Neuronal stem cell (in vitro differentiated cells): ENCODE measurements at places on chromosomes 2 and 18.
A peak's percentile ranks its signal among the peaks of the same experiment; 100 is the strongest.

GRCh38 chr18:46362533-46362932 lies 258.3 kb downstream of the HAUS1 start:
- DNase-seq, result no peak

- no peak for DNase-seq
Observed at GRCh38 chr2:29802986-29803385, 118.4 kb downstream of the ALK start.

GRCh38 chr18:77702686-77703085 lies 453.0 kb downstream of the GALR1 start:
- peak; percentile 31 for DNase-seq

- DNase-seq, result no peak
Observed at GRCh38 chr2:24456599-24457556, 34.2 kb upstream of the NCOA1 start.

DNA sequence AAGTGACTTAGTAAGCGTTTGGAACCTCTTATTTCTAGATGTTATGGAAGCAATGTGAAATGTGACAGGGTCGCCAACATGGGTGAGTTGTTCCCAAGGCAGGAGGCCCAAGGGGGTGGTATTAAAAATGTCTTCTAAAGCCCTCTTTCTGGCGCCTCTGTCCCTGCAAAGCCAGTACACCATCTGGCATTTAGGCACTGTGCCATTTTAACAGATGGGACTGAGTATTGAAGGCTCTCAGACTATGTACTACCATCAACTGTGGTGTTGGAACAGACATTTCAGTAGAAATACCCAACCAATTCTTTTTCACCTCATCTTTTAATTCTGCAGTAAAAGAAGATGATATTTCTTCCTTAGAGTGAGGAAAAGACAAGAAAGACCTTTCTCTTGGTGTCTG lies 384.5 kb upstream of the MMADHC start:
- no peak for DNase-seq

DNA sequence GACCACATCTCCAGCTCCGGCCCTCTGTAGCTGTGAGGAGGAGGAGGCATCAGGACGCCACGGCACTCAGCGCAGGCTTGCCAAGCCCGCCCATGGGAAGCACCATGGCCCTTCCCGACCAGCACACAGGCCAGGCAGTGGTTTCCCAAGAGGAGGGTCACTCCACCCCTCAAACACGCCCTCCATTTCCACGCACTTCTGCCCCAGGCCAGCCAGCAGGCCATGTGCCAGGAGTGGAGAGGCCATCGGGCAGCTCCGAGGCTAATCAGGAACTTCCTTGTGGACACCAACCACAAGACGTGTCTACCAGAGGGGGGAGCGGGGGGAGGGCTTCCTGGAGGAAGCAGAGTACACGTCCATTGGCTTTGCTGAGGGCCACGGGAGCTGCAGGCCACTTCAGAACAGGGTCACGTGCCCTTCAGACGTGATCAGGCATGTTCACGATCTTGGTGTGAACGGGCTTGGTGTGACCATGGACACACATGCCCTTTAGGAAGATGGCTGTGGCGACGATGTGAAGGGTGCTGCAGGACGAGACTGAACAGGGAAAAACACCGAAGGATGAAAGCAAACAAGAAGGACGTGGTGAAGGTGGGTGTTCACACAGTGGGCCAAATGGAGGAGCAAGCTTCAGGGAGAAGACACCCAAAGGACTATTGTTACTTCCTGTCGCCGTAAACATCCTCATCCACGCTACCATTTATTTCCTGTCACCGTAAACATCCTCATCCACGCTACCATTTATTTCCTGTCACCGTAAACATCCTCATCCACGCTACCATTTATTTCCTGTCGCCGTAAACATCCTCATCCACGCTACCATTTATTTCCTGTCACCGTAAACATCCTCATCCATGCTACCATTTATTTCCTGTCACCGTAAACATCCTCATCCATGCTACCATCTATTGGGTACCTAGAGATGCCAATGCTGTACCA lies 6.5 kb upstream of the MTERF4 start:
- no peak for DNase-seq

DNA sequence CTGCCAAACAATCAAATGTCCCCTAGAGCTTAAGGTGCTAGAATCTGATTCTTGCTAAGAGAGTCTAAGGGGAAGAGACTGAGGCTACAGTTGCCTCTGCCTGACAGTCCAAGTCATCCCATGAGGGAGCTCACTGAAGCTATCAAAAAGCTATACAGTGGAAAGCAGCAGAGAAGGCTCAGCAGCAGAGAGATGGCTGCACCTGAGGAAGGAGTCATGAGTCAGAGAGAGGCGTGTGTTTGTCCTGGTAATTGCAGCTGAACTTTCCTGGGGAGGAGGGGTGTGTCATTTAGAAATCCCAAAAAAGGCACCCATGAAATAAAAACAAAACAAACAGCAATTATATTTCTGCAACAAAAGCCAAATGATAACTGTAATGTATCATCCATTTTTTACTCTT lies 305.2 kb upstream of the UBE2E3 start:
- DNase-seq, result no peak

DNA sequence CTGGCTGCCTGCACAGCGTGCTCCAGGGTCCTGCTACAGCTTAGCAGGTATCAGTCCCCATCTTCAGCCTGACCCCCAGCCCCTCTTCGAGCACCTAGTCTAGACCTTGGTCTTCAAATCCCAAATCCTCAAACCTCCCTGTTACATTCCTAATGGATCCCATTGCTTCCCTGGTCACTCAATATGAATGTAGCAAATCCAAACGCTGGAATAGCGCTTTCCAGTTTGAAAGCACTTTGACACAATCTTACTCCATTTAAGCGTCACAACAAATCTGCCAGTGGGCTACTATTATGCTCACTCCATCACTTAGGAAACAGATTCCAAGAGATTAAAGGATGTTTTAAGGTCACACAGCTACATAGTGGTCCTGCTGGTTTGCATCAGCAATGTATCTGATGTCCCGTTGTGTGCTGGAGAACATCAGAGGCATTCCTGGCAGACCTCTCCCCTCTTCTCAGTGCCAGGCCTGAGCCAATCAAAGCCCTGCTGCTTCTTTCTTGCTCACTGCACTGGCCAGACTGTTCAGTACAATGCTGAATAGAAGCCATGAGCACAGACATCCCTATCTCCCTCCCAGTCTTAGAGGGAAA lies 11.1 kb upstream of the INO80C start:
- DNase-seq, result no peak

DNA sequence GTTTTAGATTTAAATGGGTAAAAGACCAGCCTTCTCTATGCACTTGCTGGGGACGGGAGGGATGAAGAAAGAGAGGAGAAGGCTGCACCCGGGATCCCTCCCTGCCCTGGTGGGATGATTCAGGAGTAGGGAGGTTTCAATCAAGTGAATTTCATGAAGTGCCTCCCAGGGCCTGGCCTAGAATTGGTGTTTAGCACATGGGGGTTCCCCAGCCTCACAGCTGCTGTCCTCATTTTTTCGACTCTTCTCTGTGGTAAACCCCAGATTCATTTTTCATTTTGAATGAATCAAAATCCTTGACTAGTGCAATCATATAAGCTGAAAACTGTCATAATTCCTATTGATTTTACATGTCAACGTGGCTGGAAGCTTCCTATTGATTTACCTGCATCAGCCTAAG lies 81.1 kb downstream of the LPIN1 start:
- no peak for DNase-seq

GRCh38 chr2:131050896-131051295 lies 42.4 kb downstream of the FAM168B start:
- no peak for DNase-seq

DNA sequence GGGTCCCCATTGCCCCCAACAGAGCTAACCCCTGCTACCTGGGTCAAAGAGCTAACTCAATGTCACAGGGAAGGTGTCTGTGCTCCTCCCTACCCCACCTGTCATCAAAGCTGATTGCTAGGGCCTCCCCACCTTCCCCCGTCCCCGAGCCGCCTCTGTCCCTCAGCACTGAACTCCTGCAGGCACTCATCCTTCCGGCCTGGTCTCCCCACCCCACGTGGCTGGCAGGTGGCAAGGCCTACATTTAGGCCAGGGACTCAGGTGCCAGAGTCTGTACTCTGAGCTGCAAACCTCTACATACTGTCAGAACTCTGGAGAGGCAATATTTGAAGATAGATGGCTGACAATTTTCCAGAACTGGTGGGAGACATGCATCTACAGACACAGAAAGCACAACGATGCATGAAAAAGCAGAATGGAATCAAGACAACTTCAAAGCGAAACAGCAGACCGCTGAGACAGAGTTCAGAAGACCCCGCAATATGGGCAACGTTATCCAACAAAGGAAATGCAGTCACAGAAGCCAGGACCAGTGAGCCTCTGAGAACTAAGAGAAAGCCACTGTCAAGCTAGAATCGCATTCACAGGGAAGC lies 195.8 kb downstream of the HDAC4 start:
- DNase-seq, result no peak

DNA sequence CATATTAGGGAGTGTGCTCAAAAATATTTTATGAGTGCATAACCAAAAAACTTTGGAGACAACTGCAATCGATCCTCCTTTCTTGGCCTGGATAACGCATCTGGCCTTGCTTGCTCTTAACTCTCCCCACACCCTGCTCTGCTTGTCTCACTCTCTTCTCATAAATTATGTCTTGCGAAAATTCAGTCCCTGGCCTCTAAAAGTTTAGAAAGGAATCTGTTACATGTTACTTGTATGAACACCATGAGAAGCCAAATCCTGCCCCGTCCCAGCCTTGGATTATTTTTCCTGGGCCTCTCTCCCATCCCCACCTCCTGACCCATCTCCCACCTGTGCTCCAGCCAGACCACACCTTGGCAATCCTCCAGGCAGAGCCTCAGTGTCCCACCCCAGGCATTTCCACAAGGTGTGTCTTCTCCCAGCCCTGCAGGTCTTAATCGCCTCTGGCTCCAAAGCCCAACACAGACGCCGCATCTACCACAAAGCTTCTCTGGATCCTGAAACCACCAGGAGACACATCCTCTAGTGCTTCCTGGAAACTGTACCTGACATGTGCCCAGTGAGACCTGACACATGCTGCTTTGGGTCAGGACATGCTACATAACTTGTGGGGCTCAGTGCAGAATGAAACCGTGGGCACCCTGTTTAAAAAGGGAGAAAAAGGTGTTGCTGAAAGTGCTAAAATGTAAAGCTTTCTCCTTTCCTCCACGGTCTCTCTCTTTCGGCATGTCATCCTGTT lies 99.6 kb upstream of the ST3GAL5 start:
- no peak for DNase-seq

DNA sequence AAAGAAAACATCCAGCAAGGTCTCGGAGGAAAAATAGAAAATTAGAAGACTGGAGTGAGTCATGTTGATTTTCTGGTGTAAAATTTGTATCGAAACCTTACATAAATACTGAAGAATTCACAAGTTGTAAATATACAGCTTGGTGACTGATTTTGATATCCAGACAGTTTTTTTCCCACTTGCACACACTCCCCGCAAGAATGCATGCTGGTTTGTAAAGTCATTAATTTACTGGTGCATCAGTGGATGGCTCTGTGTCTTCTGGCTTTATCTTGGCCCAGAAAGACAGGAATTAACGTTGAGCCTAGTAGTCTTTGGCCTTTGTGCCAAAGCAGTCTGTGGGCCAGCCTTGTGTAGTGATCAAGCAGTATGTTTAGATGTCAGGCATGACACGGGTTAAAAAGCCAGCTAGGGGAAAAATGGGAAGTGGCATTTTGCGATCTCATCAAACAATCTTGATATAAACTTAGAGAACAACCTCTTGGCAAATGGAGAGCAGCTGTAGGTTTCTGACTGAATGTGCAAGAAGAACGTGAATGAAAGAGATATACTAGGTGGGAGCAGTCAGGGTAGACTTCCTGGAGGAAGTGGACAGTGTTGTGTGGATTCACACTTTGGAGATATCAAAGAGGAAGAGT lies 22.7 kb upstream of the CASP8 start:
- DNase-seq, result no peak

DNA sequence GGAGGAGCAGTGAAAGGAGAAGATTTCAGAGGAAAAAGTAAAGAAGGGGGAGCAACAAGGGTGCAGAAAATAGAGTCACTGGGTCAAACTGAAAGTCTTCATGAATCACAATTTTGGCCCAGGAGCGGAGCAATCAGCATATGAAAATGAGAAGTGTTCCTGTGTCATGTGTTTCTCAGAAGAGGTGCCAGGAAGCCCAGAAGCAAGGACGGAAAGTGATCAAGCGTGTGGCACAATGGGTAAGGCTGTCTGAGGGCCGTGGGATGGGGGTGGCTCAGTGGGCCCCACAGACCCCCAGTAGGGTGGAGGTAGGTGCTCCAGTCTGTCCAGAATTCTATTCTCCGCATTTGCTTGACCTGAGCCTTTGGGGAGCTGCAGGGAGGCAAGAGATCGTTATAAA lies 44.2 kb downstream of the SP140 start:
- DNase-seq, result no peak

GRCh38 chr2:46161315-46161714 lies 135.9 kb upstream of the EPAS1 start:
- DNase-seq, result no peak

DNA sequence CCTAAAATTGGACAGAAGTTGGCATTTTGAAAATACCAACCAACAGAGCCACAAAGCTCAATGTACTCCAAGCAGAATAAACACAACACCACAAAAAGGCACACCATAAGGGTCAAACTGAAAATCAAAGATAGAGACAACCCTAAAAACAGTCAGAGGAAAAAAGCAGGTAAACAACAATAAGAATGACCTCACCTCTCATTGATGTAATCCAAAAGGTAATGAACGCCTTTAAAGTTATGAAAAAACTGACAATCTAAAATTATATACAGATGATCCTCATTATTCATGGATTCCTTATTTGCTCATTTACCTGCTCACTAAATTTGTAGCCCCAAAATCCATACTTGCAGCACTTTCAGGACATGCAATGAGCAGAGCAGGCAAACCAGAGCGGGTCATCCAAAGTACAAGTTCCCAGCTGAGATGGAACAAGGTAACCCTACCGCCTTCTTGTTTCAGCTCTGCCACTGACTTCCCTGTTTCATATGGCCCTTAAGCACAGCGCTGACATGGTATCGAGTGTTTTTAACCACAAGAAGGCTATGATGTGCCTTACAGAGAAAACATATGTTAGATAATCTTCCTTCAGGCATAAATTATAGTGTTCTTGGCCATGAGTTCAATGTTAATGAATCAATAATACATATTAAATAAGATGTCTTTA lies 17.0 kb downstream of the RTN4 start:
- no peak for DNase-seq

GRCh38 chr2:100733391-100734187 lies 86.3 kb upstream of the NPAS2 start:
- peak; percentile 35 for DNase-seq

GRCh38 chr18:79735071-79735980 lies 55.7 kb downstream of the CTDP1 start:
- no peak for DNase-seq

DNA sequence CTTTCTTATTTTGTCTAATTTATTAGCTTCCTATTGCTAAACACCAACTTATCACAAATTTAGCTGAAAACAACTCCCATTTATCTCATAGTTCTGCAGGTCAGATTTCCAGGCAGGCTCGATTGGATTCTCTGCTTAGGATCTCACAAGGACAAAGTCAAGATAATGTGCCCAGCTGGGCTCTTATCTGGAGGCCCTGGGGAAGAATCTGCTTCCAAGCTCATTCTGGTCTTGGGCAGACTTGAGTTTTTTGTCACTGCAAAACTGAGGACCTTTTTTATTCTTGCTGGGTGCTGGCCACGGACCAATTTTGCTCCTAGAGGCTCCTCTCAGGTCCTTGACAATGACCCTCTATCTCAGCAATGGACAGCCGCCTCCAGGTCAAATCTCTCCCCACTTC lies 215.5 kb downstream of the TRIB2 start:
- no peak for DNase-seq

- DNase-seq, result no peak
Observed at GRCh38 chr2:47631792-47632398, 151.1 kb upstream of the MSH6 start.

GRCh38 chr2:64422466-64422865 lies 31.5 kb upstream of the LGALSL start:
- no peak for DNase-seq

- no peak for DNase-seq
Observed at GRCh38 chr2:238114851-238115660, 14.9 kb downstream of the ESPNL start.
